ENCODE measurements at places on chromosomes 3 and 15.

DNA sequence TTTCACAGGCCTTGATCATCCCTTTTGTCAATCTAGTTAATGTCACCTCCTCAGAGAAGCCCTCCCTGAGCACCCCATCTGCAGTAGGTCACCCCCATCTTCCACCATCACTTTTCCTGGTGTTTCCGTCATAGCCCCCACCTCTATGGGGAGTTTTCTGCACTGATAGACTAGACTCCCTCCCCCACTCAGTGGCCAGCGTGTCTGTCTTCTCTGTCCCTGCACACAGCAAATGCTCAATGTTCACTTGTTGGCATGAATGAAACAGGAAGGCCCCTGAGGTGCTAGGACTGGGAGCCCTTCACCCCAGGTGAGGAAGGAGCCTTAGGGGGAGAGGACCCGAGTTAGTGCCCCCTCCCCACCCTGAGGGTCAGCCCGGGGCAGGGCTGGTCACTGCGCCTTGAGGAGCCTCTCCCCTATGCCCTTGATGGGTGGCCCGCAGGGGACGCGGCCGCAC, 15.8 kb upstream of the FANCD2 start:
- ATAC-seq, result no peak
- peak overlapping the region; percentile 57 for H3K4me3 ChIP-seq
- peaks cover 3% of the 10 kb centered on the region for H3K27me3 ChIP-seq
- peaks cover 5% of the 10 kb centered on the region for H3K4me1 ChIP-seq
- H3K36me3 ChIP-seq, result peaks cover 5% of the 10 kb centered on the region
- no peak overlapping the region for H3K27ac ChIP-seq

DNA sequence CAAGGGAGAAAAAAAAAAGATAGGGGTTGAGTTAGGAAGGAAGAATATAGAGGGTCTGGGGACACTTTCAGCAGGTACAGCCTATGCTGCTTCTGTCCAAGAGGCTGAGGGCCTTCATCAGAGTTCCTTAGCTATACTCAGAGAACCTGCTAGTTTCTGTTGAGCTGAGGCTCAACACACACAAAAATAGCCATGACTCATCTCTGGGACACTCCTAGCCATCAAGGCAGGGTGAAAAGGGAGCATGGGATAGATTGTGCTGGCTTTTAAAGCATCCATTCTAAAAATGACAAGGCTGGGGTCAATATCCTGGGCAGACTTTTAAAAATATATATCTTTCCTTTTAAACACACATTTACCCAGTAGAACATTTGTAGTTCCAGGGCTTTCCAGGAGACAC, 2.8 kb upstream of the RTP2 start:
- H3K4me3 ChIP-seq, result no peak overlapping the region
- H3K27me3 ChIP-seq, result no peaks in the 10 kb centered on the region
- H3K4me1 ChIP-seq, result no peaks in the 10 kb centered on the region
- no peak for ATAC-seq

- no peak overlapping the region for H3K4me3 ChIP-seq
- no peaks in the 10 kb centered on the region for H3K36me3 ChIP-seq
- H3K27me3 ChIP-seq, result peaks cover 3% of the 10 kb centered on the region
- ATAC-seq, result no peak
- no peak overlapping the region for H3K27ac ChIP-seq
Measured at GRCh38 chr15:69357773-69358771, 56.1 kb upstream of the KIF23 start.

DNA sequence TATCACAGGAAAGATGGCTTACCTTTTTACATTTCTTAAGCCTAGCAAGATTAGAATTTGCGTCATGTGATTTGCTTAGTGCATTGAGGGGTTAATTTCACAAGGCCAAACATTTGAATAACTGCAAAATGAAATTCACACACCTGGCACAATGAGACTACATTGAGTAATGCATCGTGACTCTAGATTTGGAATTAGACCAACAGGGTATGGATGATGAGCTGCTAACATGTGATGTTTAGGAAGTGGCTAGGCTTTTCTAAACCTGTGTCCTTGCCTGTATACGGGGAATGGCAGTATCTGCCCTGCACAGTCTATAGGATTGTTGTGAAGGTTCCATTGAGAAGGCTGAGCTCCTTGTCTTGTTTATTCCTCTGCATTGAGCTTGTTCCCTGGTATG, 160.1 kb downstream of the MFSD1 start:
- ATAC-seq, result no peak
- no peaks in the 10 kb centered on the region for H3K36me3 ChIP-seq
- peaks cover 3% of the 10 kb centered on the region for H3K27me3 ChIP-seq
- no peaks in the 10 kb centered on the region for H3K4me1 ChIP-seq
- H3K27ac ChIP-seq, result no peak overlapping the region
- H3K4me3 ChIP-seq, result no peak overlapping the region

DNA sequence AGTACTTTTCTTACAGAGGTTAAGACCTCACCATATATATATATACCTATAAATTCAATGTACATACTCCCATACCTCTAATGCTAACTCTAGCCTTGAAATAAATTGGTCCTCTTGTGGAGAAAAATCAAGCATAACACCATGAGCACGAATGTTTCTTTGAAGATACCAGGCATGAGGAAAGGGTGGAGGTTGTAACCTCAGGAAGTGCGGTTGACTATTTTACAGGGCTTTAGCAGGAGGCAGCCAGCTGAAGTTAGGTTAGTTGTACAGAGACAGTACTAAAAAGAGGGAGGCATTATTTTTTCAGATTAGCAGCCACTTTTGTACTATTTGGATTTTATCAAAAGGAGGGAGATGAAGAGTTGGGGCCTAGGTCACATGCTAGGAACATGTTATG, 767.0 kb downstream of the OTOL1 start:
- no peak overlapping the region for H3K27ac ChIP-seq
- no peaks in the 10 kb centered on the region for H3K4me1 ChIP-seq
- H3K36me3 ChIP-seq, result no peaks in the 10 kb centered on the region
- no peak for ATAC-seq
- no peaks in the 10 kb centered on the region for H3K27me3 ChIP-seq

DNA sequence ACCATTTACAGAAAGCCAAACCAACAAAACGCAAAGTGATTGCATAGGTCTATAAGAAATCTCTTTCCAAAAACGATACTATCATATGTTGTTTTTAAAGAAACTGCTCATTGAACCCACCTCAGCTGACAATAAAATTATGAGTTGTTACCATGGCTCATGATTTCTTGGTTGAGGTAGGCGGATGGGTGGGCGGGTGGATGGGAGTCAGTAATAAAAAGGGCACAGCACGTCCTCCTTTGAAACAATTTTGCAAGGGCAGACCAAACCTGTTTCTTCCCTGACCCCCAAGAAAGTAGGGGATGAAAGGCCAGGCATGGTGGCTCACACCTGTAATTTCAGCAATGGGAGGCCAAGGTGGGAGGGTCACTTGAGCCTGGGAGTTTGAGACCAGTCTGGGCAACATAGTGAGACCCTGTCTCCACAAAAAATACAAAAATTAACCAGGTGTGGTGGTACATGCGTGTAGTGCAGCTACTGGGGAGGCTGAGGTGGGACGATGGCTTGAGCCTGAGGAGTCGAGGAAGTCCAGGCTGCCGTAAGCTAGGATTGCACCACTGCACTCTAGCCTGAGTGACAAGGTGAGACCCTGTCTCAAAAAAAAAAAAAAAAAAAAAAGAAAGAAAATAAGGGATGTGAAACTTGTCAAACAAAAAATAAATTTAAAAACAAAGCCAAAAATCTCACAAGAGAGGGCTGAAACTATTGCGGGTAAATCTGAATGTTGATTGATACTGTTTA, 2.1 kb downstream of the ABHD10 start:
- peaks cover 25% of the 10 kb centered on the region for H3K4me1 ChIP-seq
- no peak for ATAC-seq
- H3K27me3 ChIP-seq, result no peaks in the 10 kb centered on the region
- peaks cover 70% of the 10 kb centered on the region for H3K36me3 ChIP-seq
- peak overlapping the region; percentile 94 for H3K27ac ChIP-seq

GRCh38 chr15:100060276-100060926, 281.4 kb downstream of the ADAMTS17 start:
- ATAC-seq, result no peak
- peaks cover 6% of the 10 kb centered on the region for H3K27me3 ChIP-seq
- no peak overlapping the region for H3K27ac ChIP-seq
- H3K36me3 ChIP-seq, result no peaks in the 10 kb centered on the region

GRCh38 chr3:186489507-186489906, 54.7 kb downstream of the CRYGS start:
- ATAC-seq, result no peak
- no peaks in the 10 kb centered on the region for H3K4me1 ChIP-seq
- H3K4me3 ChIP-seq, result no peak overlapping the region

- H3K4me1 ChIP-seq, result no peaks in the 10 kb centered on the region
- H3K36me3 ChIP-seq, result no peaks in the 10 kb centered on the region
- no peak overlapping the region for H3K4me3 ChIP-seq
- no peak overlapping the region for H3K27ac ChIP-seq
- H3K27me3 ChIP-seq, result peaks cover 5% of the 10 kb centered on the region
Measured at GRCh38 chr3:72860053-72860452, 11.8 kb upstream of the SHQ1 start.

DNA sequence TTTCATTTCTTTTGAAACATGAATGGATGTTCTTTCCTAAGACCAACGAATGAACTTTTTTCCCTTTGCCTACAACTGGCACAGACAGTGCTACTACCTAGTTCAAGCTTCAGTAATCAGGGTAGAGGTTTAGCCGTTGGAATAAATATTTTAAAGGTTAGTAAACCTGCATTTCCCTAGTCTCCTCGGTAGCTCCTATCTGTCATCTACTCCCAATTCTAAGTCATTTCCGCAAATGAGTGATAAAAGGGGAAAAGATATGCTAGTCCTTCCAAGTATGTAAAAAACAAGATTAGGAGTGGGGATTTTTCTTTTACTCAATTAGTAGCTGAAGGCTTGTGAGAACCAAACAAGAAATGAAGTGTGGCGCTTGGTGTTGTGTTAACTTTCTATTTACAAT, 15.2 kb downstream of the SLTM start:
- H3K4me3 ChIP-seq, result no peak overlapping the region
- H3K4me1 ChIP-seq, result peaks cover 3% of the 10 kb centered on the region
- no peak overlapping the region for H3K27ac ChIP-seq
- H3K27me3 ChIP-seq, result no peaks in the 10 kb centered on the region

DNA sequence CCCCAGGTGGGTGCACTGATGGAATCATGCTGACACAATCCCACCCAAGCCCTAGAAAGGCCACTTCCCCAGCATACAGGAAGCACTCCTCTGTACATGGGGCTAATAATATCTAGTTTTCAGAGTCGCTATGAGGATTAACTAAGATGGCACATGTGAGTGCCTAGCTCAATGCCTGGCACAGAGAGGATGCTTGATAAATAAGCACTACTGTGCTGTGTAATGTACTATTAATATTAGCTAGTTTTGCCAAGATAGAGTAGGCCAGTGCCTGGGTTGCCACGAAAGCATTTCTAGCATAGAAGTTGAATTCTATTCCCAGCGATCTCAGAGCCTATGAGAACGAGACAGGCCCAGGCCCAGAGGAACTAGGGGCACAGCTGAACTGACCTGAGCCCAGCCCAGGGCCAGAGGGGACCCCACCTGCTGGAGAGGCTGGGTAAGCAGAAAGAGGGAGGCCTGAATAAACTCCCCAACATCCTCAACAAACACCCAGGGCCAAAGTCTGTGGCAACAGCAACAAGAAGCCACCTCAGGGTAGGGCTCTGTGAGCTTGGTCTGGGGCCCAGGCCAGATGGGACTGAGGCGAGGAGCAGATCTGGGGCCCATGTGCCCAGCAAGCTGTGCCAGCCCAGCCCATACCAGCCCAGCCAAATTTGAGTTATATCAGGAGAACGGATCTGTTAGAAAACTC, 7.6 kb upstream of the SEMA7A start:
- H3K27me3 ChIP-seq, result no peaks in the 10 kb centered on the region
- ATAC-seq, result no peak
- peak overlapping the region; percentile 17 for H3K27ac ChIP-seq
- H3K36me3 ChIP-seq, result peaks cover 21% of the 10 kb centered on the region
- H3K4me3 ChIP-seq, result no peak overlapping the region
- H3K4me1 ChIP-seq, result peaks cover 8% of the 10 kb centered on the region

DNA sequence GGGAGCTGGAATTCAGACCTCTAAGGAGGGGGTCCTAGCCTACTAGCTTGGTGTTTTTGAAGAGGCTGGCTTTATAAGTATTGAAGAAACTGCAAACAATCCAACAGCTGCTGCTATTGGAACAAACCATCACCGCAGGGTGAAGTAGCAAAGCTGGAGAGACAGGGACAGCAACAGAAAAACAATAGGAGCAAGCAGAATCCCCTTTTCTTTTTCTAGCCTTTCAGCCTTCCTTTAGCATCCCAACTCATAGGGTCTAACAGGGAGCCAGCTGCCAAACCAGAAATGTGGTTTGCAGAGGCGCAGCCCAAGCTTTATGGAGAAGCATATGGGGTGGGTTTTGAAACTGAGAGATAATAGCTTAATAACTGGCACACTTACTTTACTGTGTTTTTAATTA, 106.2 kb upstream of the CHMP2B start:
- peaks cover 4% of the 10 kb centered on the region for H3K27me3 ChIP-seq
- no peak for ATAC-seq
- no peak overlapping the region for H3K27ac ChIP-seq
- H3K4me1 ChIP-seq, result no peaks in the 10 kb centered on the region

DNA sequence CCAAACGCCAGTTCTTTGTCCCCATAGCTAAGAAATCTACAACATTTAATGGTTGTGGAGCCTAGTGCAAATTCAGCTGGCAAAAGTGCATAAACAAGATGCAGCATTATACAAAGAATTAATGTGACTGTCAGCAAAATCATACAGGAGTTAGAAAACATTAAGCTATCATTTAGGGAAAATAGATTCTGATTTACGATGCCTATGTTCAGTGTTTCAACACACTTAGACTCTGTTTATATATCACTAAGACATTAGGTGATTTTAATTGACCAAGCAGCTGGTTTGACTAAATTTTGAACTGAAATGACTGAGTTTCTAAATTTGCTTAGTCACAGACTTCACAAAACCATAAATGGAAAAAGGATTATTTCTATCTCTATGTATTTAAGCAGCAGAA, 1076.8 kb downstream of the TBL1XR1 start:
- ATAC-seq, result no peak
- no peaks in the 10 kb centered on the region for H3K27me3 ChIP-seq
- no peaks in the 10 kb centered on the region for H3K36me3 ChIP-seq
- no peaks in the 10 kb centered on the region for H3K4me1 ChIP-seq
- H3K4me3 ChIP-seq, result no peak overlapping the region

- no peak overlapping the region for H3K4me3 ChIP-seq
- H3K36me3 ChIP-seq, result peaks cover 33% of the 10 kb centered on the region
- no peaks in the 10 kb centered on the region for H3K27me3 ChIP-seq
- no peak overlapping the region for H3K27ac ChIP-seq
Measured at GRCh38 chr3:188403404-188403803, 249.4 kb downstream of the LPP start.

DNA sequence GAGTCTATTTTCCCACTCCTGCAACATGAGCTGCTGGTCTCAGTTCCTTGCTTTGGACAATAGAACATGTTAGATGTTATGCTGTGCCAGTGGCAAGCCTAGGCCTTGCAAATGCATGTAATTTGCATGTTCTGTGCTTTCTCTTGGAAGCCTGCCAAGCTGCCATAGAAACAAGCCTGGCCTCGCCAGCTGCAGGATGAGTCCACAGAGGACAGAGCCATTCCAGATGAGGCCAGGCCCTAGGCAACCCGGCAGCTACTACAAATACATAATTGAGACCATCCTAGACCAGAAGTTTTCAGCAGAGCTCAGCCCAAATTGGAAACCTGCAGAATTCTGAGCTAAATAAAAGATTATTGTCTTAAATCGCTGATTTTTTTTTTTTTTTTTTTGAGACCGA, 39.6 kb downstream of the TRIM69 start:
- H3K36me3 ChIP-seq, result peaks cover 9% of the 10 kb centered on the region
- no peak overlapping the region for H3K27ac ChIP-seq
- H3K4me1 ChIP-seq, result no peaks in the 10 kb centered on the region
- ATAC-seq, result no peak
- no peak overlapping the region for H3K4me3 ChIP-seq

All from activated T-helper 17 cell treated with anti-CD3 and anti-CD28 coated beads, Interleukin-2, amount 50 U/mL, for 72 hours (primary cell).